CD4-positive, alpha-beta T cell treated with Interleukin-6 for 4 hours (primary cell): ENCODE measurements at places on chromosomes 12 and 14.
A peak's percentile ranks its signal among the peaks of the same experiment; 100 is the strongest.

DNA sequence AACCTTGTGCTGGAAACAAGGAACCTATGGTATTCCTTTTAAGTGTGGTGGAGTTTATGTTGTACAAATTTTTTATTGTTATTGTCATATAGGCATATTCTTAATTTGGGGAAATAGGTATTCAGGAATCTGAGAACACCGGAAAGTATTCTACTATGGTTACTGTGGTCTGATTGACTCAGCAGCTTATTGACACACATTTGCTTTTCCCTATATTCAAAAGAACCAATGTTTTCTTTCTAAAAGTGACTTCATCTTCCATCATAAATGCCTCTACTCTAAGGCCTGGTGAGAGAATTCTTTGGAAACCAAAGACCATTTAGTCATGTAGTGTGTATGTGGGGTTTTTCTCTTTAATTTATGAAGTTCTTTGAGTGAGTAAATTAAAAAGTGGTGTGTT, 474.8 kb downstream of the TMTC2 start:
- no peak for DNase-seq

- no peak for DNase-seq
Measured at GRCh38 chr14:34365309-34365915, 96.6 kb downstream of the SPTSSA start.

- DNase-seq: no peak
Measured at GRCh38 chr14:23370221-23370620, 2.4 kb upstream of the IL25 start.

GRCh38 chr14:85573406-85573805, 43.5 kb downstream of the FLRT2 start:
- DNase-seq: no peak

GRCh38 chr12:52498946-52499345, 5.9 kb upstream of the KRT6A start:
- no peak for DNase-seq

- DNase-seq: peak; percentile 9
Measured at GRCh38 chr12:8127138-8127537, 3.7 kb downstream of the CLEC4A start.

- DNase-seq: no peak
Measured at GRCh38 chr14:101643651-101644050, 82.4 kb downstream of the DIO3 start.
